Aorta (tissue), 5 donors: ENCODE measurements at places on chromosomes 16 and 17.
A peak's percentile ranks its signal among the peaks of the same experiment; 100 is the strongest.

GRCh38 chr17:34387566-34387965 lies 24.5 kb upstream of the CCL1 start:
- no peak for DNase-seq

DNA sequence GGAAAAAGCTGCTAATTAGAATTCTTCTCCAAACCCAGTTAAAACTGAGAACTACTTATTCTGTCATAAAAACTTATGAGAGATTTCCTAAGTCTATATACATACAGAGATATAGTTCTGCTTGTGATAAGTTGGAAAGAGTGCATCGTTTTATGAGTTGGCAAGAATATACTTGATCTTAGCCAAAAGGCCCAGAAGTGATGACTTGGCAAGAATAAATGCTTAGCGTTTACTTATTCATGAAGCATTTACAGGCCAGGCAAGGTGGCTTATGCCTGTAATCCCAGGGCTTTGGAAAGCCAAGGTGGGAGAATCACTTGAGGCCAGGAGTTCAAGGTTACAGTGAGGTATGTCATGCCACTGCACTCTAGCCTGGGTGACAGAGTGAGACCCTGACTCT lies 81.7 kb downstream of the CYB561 start:
- no peak for DNase-seq

GRCh38 chr17:40362696-40363110 lies 1.8 kb downstream of the GJD3 start:
- peak; percentile 78 for DNase-seq

DNA sequence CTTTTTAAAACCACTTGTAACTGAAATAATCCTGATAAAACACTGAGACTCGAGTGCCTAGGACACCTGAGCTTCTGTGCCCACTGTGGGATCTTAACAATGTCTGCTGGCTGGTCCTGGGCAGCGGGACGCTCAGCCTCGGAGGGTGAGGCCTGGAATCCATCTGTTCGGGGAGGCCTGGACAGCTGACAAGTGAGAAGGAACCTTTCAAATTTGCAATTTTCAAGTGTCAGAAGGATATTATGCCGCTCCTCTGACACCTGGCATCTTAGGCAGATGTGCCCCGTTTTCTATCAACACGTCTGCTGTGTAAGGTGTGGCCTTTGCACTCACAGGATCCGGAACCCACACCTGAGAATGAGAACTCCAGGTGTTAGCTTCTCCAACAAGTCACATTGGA lies 33.1 kb upstream of the C16orf78 start:
- DNase-seq, result no peak

DNA sequence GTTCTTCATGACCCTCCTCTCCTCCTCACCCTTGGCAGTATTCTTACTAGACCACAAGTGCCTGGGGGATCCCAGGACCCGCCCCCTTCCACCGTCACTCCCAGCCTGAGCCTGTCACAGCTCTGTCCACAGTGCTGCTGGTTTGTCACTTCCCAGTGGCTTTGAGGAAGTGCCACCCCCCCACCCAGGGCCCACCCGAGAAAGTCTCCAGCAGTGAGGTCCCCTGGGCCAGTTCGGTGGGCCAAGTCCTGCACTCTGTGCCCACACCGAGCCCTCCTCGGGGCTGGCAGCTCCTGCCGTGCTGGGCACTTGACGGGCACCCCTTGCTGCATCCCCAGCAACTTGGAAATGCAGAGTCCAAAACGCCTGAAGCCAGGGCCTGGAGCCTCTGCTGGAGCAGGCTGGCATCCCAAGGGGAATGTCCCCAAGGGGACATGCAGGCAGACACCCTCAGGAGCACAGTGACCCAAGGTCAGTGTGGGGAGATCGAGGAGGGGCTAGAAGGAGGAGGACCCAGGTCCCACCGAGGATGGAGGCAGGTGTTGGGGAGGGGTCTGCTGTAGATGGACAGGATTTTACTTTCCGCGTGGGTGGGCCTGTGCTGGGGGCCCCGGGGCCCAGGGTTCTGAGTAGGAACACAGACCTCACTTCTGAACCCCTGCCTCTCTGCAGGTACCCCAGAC lies 15.5 kb downstream of the MMP15 start:
- DNase-seq, result no peak

- no peak for DNase-seq
These were observed 1.2 kb upstream of the HS3ST6 start for GRCh38 chr16:1919327-1919998.

- DNase-seq, result no peak
These were observed 21.8 kb downstream of the FBXO39 start for GRCh38 chr17:6797718-6798351.

DNA sequence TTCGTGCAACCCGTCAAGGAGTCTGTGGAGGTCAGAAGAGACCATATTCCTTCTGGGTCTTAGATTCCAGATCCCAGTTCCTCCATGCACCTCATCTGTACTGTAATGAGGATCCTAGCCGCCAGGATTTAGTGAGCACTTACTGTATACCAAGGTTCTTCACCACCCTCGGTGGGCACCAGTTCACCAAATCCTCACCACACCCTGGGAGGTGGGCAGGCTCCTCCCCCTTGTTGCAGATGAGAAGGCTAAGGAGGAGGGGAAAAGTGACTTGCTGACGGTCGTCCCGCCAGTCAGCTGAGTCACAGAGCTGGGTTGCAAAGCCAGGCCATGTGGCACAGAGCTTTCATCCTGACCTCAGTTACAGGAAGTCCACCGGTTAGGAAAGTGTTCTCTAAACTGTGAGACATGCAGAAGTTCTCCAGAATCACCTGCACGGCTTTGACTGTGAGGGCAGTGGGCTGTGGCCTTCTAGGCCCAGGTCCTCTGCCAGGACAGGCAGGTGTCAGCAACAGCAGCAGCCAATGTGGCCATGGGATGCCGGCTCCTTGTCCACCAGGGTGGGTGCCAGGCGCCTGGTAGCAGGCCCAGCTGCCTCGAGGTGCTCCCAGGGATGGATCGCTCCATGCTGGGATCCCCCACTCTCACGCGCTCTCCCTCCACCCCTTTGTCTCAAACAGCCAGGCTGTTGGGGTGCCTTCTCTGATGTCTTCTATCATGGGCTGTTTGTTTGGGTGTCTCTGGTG lies 240.3 kb upstream of the GSE1 start:
- peak; percentile 83 for DNase-seq

DNA sequence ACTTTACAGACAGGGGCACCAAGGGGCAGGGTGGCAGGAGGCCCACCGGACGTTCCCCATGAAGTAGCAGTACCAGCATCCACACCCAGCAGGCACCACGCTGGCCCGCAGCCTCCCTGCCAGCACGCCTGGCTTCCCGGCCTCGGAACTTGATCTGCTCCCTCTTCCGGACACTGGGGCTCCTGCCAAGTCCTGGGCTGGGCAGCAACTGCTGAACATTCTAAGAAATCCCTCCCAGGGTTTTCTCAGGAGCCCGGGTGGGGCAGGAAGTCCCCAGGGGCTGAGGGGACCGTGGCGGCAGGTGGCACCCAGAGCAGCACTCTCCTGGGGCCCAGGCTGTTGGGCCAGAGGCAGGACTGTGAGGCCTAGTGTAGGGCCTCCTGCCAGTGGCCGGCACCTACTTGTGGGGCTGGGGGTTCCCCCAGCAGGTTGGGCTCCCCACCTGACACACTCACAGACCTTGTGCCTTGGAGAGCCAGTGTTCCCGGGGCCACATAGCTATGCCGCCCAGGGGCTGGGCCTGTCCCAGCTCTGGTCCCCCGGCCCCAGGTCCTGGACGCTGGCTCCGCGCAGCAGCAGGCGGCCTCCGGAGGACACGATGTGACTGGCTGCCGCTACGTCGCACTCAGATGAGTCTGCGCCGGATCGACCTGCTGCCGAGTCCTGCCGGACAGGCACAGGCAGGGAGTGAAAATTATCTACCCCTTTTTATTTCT lies 86.2 kb upstream of the CBX4 start:
- no peak for DNase-seq

GRCh38 chr17:49457564-49458535 lies 37.2 kb upstream of the NGFR start:
- no peak for DNase-seq

DNA sequence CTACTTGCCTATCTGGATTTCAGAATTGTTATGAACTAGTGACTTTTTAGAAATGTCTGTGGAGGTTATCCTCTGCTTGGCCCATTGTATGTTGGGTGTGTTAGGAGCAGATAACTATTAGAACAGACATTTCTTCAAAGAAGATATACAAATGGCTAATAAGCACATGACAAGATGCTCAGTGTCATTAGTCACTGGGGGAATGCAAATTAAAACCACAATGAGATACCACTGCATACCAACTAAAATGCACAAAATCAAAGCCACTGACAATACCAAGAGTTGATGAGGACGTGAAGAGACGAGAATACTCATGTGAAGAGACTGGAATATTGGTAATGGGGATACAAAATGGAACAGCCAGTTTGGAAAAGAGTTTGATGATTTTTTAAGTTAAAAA lies 39.2 kb downstream of the CEP112 start:
- no peak for DNase-seq

DNA sequence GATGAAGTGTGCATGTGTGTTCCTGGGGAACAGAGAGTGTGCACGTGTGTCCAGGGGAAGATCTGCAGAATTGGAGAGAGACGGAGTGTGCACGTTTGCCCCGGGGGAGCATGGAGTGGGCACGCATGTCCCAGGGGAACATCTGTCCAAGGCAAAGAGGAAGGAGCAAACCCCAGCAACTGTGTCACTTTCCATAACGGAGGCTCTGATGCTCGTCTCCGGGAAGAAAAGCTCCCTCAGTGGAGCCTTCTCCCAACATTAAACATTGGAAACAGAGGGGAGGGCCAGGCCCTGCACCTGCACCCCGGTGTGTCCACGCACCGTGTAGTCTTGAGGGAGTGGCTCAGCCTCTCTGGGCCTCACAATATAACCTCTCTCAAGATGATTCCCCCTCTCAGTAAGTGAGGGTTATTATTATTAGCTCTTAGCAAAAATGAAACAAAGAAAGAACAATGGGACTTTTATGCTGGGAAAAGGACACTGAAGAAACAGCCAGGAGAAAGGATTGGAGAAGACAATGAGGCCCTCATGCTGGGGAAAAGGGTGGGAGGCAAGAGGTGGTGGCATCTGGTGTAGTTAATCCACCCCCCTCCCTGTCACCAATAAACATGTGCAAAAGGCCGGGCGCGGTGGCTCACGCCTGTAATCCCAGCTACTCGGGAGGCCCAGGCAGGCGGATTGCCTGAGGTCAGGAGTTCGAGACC lies 7.6 kb downstream of the RAB40B start:
- DNase-seq, result peak; percentile 38

- DNase-seq, result no peak
These were observed 34.7 kb upstream of the POLR3E start for GRCh38 chr16:22262460-22262859.

GRCh38 chr17:48596735-48597527 lies 3.4 kb upstream of the HOXB5 start:
- DNase-seq, result no peak

DNA sequence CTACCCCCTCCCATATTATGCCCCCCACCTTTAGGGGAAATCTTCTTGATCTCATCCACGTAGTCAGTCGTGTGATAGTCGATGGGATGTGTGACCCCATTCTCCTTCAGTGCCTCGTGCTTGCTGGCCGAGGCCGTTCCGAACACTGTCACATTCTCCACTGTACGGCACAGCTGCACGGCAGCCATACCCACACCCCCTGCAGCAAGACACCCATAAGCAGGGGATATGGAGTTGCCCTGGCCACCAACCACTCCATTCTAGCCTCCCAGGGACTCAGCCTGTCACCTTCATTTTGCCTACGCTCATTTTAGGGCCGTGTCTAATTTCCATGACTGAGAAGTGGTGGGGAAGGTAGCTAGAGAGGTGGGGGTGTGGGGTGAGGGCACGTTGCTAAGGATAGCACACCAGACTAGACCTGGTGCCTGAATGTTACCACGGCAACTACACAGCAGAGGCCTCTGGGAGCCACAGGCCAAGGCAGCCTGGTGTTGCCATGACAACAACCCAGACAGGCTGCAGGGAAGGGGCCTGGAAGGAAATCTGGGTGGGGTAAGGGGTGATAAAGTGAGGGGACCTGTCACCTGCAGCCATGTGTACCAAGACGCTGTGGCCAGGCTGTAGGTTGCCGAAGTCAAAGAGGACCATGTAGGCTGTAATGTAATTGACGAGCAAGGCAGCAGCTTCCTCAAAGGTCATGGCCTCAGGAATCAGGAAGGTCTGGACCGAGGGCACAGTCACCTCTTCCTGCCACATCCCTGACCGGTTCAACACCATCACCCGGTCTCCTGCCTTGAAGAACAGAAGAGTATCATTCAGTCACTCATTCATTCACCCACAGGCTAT lies 4.0 kb downstream of the VAT1 start:
- peak; percentile 42 for DNase-seq

DNA sequence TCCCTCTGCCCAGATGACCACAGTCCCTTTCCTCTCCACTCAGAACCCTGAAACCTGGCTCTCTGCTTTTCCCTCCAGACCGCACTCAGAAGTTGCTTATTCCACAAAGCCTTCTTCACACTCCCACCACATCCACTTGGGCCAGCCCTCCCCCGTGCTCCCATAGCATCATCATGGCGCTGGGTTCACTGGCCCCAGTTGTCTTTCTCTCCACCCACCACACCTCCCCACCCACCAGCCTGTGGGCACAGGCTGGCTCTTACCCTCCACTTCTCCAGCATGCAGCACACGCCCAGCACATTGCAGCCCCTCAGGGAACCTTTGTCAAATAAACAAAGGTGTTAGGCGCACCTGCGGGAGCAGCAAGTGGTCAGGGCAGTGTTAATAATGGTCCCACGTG lies 130.0 kb downstream of the KATNIP start:
- no peak for DNase-seq

- DNase-seq, result peak; percentile 32
These were observed 15.1 kb upstream of the PDK2 start for GRCh38 chr17:50080096-50080480.

- DNase-seq, result peak; percentile 47
These were observed 3.3 kb upstream of the COG1 start for GRCh38 chr17:73189417-73190099.

GRCh38 chr17:70775679-70776078 lies 606.3 kb downstream of the KCNJ2 start:
- no peak for DNase-seq

- DNase-seq, result peak; percentile 44
These were observed 27.9 kb upstream of the BCAR1 start for GRCh38 chr16:75279305-75279704.

DNA sequence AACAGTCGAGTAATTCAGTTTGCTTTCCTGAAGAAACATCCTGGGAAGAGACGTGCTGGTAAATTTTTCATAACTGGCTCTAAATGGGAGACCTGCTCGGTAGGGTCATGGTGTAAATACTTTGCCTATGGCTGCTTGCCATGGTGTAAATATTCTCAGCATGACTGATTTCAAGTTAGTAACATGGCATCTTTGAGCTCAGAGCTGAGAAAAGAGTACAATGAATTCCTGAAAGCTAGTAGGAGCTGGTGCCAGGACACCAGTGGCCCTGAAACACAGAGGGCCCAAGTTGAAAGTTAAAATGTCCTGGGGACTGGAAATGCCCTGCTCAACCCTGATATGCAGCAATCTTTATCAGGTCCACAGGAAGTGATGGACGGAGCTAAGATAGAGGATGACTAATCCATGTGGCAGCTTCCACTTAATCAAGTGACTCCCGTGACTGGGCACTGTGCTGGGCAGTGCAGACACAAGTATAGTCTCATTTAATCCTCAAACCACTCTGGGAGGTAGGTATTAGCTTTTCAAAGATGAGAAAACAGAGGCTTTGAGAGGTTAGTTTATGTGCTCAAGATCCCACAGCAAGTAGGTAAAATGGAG lies 130.1 kb upstream of the ADAMTS18 start:
- DNase-seq, result no peak
